Activated naive CD4-positive, alpha-beta T cell treated with anti-CD3 and anti-CD28 coated beads, Interleukin-2, amount 50 U/mL, for 72 hours (primary cell): ENCODE measurements at places on chromosomes 6 and 20.

GRCh38 chr6:143753678-143754077 is 75.9 kb downstream of the PHACTR2 start:
- no peak for DNase-seq

GRCh38 chr20:1777476-1777820 is 117.8 kb upstream of the SIRPA start:
- DNase-seq: no peak

DNA sequence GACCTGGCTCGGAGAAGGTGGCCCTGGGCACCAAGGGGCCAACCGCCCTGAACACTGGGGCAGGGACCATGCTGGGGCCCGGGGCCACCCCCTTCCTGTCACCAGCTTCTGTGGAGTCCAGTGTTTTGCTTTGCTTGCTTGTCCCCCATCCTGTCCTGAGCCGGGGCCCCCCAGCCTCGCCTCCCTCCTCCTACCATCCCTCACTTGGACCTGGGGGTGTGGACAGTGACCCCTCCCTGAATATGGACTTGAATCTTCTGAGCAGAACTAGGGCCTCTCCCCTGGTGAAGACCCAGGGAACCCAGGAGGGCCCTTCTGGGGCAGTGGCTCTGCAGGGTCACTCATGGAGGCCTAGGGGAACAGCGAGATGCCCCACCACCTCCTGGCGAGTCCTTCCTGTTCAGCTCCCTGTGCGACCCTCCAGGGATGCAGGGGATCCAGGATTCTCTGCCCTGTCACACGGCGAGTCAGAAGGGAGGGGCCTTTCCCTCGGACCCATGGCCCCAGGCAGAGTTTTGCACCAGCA is 41.6 kb downstream of the VSTM2L start:
- no peak for DNase-seq

DNA sequence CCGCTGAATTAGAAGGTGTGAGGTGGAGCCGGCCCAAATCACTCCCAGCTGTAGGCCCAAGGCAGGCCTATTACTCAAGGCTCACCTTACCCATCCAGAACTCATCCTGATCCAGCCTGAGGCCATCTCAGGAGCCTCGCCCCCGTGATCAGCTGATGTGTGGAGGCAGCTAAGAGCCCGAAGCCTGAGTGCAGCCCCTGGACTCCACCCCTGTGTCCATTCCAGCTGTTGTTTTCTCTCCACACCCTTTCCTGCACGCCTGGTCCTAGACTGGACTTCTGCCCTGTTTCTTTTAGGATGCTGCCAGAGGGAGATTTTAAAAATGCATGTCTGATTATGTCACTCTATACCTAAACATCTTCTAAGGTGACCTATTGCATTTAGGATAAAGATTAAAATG is 124.7 kb upstream of the SUPT3H start:
- DNase-seq: no peak

DNA sequence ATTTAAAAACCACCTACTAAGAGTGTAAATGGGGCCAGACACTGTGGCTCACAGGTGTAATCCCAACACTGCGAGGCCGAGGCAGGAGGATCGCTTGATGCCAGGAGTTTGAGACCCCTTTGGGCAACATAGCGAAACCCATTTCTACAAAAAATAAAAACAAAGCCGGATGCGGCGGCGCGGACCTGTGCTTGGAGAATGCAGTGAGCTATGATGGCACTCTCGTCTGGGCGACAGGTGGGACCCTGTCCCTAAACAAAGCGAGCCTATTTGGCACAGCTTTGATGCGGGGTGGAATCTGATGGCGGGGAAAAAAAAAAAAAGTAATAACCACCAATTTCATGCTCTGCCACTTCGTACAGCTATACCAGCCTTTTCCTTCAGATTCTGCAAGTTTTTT is 1.1 kb downstream of the TCP1 start:
- DNase-seq: no peak

GRCh38 chr20:36344517-36345132 is 38.5 kb downstream of the DLGAP4 start:
- no peak for DNase-seq
